ENCODE measurements at places on chromosomes 7 and 10. TPM values are rescaled to one million over a fixed set of nuclear protein-coding genes. Genes with fewer than 3 reads are reported as not detected.

- DNase-seq: no peak
Measured at GRCh38 chr10:83736008-83736407, 403.3 kb upstream of the GHITM start.

- DNase-seq: no peak
Measured at GRCh38 chr7:111180338-111180737, 89.4 kb downstream of the LRRN3 start.

DNA sequence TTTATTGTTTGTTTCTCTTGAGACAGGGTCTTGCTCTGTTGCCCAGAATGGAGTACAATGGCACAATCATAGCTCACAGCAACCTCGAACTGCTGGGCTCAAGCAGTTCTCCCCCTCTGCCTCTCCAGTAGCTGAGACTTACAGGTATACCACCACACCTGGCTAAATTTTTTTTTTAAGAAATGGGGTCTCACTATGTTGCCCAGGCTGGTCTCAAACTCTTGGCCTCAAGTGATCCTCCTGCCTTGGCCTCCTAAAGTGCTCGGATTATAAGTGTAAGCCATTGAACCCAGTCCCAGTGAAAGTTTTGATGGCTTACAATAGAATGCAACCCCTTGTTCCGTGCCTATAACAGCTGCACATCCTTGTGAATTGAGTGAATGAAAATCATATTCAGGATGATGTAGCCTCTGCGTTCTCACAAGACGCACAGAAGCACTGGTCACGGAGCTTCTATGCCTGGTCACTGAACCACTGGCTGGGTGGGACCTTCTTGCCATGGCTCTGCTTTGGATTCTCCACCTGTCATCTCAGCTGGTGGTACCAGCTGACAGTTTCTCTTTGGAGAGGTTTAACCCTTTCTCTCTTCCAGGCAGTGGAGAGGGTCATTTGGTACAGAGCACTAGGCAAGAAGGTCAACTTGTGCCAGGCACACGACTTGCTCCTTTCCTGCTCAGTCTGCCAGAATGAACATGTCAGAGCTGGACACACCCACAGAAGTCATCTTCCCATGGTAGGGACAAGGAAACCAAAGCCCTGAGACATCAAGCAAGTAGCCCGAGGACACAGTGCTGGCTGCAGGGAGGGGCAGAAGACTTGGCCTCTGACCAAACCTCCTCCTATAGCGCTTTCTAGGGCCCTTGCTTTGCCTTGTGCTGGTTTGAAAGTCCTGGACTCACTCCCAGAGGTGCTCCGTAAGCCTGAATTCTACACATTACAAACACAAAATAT is 89.6 kb downstream of the ATXN7L1 start:
- DNase-seq: no peak

- DNase-seq: no peak
Measured at GRCh38 chr10:48976196-48976595, 36.6 kb upstream of the LRRC18 start.

PON2 gene
- total RNA-seq: 222 TPM

- no peak for DNase-seq
Measured at GRCh38 chr10:70777063-70777875, 7.9 kb downstream of the TBATA start.

- no peak for DNase-seq
Measured at GRCh38 chr10:79492839-79493238, 19.5 kb upstream of the EIF5AL1 start.

- no peak for DNase-seq
Measured at GRCh38 chr7:141558544-141559183, 7.5 kb downstream of the AGK start.

PI4K2A gene
- 10.8 TPM for total RNA-seq

DNA sequence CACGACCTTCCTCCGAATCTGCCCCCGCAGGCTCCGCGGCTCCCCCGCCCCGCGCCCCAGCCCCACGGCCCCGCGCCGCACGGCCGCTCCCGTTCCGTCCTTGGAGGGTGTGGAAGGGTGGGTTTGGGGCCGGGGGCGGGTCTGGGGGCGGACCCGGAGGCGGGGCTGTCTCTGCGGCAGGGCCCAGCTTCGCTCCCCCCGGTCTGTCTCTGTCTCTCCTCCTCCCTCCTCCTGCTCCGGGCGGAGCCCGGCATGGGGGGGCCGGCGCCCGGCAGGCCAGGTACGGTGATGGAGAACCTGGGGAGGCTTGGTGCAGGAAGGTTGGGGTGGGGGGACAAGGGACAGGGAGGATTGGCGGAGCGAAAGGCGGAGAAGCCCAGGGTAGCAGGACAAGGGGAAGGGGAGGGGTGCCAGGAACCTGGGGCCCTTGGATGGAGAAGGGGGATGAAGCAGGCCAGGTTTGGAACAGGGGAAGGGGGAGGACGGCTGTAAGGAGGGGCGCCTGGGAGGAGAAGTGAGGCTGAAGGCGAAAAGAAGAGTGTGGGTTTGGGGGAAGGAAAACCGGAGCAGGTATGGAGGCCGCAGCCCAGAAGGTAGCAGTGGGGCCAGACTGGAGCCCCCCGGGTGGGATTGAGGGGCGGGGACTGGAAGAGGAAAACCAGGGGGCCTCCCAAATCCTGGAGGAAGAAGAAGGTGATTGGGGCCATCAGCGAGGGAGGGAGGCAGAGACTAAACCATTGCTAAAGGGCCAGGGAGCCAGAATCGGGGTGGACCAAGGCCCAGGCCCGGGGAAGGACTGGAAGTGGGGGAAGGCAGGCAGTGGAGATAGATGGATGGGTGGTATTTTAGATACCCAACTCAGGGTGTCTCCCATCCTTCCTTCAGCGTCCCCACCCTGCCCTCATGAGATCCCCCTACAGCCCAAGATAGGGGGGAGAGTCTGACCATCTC is at the start of gene NYAP1:
TSS of gene NYAP1 (plus strand) at position 206 of the 951 bp plus-strand sequence. CDS start 1,385 bp downstream, outside the sequence.
- no peak for DNase-seq

DNA sequence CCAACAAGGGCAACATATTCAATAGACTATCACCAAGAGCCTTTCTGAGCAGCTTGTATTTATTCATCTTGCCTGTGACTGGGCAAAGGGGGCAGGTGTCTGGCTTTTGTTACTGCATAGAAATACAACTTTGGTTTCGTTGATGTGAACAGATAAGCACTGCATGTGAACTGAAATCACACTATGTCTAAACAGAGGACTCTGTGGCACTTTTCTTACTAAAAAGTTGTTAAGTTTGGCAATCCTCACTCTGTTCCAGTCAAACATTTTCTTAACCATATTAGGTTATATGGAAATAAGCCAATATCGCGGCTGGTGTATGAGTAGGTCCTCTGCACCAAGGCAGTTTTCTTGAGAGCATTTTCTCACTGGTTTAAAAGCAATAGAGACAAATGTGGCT is 48.5 kb downstream of the CALD1 start:
- DNase-seq: peak; percentile 34

CYP3A7 gene
- total RNA-seq: not detected

DNA sequence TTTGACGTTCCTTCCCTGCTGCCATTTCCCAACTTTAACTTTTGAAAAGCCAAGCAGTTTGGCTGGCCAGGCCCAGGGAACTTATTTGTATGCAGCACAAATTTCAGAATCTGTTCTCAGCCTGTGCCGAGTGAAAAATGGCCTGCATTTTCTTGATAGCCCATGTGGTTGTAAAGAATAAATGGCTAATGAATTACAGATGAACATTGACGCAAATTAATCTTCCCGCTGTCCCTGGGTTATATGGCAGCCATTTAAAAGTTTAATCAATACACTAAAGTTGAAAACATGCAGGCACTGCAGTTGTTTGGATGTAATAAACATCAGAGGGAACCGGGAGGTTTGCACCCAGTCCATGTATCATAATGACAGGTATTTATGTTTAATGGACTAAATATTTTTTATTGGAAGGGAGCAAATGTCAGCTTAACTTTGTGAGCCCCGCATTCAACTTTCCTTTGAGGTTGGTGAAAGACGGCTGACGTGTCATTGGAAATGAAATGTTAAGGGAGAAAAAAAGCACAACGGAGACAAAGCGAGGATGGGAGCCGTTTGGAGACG is 1092.4 kb downstream of the LRMDA start:
- DNase-seq: no peak

DNA sequence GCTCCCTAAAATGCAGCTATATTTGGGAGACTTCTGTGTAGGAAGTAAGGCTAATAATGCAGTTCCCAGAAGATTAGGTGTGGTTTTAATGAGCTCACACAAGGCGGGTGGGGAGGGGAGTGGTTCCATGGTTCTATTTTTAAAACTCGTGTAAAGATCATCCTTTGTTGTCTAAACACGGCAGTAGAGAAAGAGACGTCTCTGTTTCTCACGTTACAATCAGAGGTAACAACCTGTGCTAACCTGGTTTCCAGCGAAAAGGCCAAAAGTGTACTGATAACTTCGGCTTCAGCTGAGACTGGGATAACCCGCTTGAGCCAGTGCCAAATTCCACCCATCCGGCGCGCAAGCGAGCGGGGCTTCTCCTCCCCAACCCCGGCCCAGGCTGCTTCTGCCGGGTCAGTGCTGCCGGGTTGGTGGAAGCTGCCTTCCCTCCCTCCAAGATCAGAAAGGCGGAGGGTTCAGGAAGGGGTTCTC is 2.5 kb upstream of the MAP3K8 start:
- DNase-seq: no peak

- DNase-seq: peak; percentile 90
Measured at GRCh38 chr10:112763916-112764520, 186.0 kb upstream of the TCF7L2 start.

All from H4 (cell line).